Esophagus muscularis mucosa (tissue), 4 donors: ENCODE measurements at places on chromosomes 12 and 14. TPM values are rescaled to one million over a fixed set of nuclear protein-coding genes. Genes with fewer than 3 reads are reported as not detected.
A peak's percentile ranks its signal among the peaks of the same experiment; 100 is the strongest.

DNA sequence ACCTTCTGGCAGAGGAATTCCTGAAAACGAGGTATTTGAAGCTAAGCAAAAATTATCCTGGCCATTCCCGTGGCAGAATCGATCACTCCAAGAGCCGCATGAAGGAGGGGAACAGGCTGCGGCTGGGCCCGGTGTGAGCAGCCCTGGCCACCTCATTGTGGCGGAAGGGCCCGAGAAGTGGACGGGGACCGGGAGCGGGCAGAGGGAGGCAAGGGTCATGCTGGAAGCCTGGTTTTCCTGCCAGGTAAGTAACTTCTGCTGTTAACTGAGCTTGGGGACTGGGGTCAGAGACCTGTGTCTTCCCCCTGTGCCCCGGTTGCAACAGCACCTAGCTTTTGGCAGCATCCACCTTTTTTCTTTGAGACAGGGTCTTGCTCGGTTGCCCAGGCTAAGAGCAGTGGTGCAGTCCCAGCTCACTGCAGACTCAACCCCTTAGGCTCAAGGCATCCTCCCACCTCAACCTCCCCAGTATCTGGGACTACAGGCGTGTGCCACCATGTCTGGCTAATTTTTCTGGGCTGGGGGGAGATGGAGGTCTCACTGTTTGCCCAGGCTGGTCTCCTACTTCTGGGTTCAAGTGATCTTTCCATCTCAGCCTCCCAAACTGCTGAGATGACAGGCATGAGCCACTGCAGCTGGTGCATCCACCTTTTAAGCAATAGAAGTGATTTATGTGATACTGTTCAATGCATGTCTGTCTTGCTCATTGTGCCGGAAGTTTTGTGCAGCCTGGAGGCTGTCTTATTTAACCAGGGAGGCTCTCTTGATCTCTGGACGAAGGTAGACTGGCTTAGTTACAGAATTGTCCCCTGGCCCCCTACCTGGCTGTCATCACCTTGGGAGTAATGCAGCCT is 174.0 kb upstream of the MYL2 start:
- DNase-seq: no peak

SIX1 gene
- total RNA-seq: 0.58 TPM

- no peak for DNase-seq
Observed at GRCh38 chr14:79136071-79137044, 966.2 kb downstream of the NRXN3 start.

MYF6 gene
- 0.29 TPM for total RNA-seq

DNA sequence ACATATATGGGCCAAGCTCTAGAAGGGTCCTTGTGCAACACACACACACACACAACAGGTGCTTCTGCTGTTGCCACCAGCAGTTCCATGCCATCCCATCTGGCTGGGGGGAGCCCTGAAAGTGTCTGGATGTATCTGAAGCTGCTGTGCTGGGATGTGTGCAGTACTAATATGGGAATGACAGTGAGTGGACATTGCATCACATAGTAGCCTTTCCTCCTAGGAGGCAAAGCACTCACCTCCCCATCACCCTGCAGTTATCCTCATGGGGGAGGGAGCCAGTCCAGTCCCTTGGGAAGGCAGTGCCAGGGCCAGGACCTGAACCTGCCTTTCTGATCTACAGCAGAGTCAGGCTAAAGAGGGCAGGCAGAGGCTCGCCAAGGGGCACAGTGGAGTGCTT is 208.9 kb downstream of the CACNA1C start:
- DNase-seq: no peak

GYS2 gene
- total RNA-seq: not detected

GRCh38 chr12:74646831-74647230 is 109.2 kb downstream of the ATXN7L3B start:
- DNase-seq: no peak

GRCh38 chr12:105418821-105419291 is 88.4 kb downstream of the C12orf75 start:
- DNase-seq: no peak

- no peak for DNase-seq
Observed at GRCh38 chr14:104383996-104384775, 195.4 kb upstream of the C14orf180 start.

DNA sequence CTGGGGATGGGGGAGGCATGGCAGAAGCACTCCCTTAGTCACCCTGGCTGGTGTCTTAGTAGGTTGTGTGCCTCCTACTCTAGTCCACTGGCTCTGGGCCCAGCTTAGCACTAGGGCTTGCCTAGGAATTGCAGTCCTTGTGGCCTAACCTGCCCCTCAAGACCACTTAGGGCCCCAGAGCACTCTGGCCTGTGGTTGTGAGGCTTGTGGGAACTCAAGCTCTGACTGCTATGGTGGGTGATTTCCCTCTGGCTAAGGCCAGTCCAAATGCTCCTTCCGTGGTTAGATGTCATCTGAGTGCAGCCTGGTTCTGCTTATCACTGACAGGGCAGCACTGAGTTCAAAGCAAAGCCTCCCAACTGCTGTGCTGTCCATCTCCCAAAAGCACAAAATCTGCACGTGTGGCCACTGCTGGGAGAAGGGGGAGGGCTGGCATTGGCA is 20.2 kb downstream of the FGD4 start:
- DNase-seq: no peak

GRCh38 chr14:88303041-88303440 is 20.0 kb downstream of the KCNK10 start:
- DNase-seq: no peak

DNA sequence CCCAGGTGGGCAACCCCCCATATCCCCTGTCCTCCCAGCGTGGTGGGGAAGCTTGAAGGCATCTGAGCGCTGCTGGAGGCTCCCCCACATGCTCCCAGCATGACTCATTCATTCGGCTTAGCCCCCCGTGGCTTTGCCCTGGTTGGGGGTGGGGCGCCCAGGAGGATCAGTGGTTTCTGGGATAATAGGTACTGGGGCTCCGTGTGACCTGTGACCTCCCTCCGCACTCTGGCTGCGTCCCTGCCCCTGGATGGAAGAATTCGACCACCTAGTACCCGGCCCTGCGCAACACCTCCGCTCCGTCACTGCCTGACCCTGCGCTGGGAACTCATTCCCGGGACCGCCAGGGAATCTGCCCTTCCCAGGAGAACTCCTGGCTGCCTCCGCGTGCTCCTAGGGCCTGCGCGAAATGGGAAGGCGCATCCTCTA is 120.1 kb downstream of the AACS start:
- no peak for DNase-seq

RDH12 gene
- total RNA-seq: not detected

L2HGDH gene
- total RNA-seq: 4.0 TPM

GRCh38 chr12:76685246-76685678 is 78.7 kb upstream of the ZDHHC17 start:
- no peak for DNase-seq

DNA sequence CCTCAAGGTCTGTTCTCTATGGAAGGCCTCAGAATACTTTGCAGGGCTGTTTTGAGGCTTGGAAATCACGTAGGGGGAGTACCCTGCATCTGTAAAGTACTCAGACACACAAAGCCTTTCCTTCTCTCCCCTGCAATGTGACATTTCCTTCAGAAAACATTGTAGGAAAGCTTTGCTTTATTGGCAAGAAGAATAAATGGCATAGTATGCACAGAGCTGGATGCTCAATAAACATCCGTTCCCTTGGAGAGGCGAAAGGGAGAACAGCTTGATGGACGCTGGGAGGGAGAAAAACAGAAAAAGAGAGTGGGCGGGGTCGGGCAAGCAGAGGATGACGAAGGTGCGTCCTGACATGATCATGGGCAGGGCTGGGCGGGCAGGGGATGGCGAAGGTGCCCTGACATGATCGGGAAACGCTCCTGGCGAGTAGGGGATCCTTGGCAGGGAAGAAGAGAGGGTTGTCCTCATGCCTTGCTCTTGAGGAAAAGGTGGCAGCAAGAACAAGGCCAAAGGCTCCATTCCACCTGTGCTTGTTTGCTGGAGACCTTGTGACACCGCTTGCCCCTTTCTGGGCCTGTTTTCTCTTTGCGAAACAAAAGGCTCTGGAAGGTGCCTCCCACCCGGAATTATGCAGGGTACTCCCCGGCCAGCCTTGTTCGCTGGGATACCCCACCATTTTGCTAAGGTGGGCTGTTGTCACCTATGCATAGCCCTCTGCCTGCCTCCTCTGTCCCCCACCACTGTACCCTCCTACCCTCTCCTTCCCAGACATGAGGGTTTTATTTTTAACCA is 21.1 kb downstream of the IRF2BPL start:
- no peak for DNase-seq

GRCh38 chr14:35993684-35993960 is 167.5 kb downstream of the BRMS1L start:
- DNase-seq: peak; percentile 53

DLK1 gene
- total RNA-seq: not detected

- DNase-seq: no peak
Observed at GRCh38 chr12:57215668-57216013, 953 bp upstream of the NXPH4 start.

DCN gene
- total RNA-seq: 2,089 TPM

DNA sequence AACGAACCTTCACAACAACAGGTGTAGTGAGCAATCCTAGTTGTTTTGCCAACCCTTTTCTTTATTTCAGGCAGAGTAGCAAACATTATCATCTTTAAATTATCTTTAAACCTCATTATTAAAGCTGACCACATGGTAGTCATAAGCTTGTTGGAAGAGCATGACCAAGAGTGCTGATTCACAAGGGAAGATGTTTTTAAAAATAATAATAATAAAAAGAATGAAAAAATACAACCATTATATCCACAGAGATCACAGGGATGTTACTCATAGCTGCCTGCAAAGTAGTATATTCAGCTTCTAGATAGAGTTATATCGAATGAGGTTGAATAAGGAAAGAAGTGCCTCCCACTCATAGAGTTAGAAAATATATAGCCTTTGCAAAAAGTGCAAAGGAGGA is 101.0 kb upstream of the FLRT2 start:
- DNase-seq: no peak

SYNE3 gene
- total RNA-seq: 14.5 TPM

GRCh38 chr14:55889124-55889523 is 229.1 kb upstream of the PELI2 start:
- peak; percentile 31 for DNase-seq

DNA sequence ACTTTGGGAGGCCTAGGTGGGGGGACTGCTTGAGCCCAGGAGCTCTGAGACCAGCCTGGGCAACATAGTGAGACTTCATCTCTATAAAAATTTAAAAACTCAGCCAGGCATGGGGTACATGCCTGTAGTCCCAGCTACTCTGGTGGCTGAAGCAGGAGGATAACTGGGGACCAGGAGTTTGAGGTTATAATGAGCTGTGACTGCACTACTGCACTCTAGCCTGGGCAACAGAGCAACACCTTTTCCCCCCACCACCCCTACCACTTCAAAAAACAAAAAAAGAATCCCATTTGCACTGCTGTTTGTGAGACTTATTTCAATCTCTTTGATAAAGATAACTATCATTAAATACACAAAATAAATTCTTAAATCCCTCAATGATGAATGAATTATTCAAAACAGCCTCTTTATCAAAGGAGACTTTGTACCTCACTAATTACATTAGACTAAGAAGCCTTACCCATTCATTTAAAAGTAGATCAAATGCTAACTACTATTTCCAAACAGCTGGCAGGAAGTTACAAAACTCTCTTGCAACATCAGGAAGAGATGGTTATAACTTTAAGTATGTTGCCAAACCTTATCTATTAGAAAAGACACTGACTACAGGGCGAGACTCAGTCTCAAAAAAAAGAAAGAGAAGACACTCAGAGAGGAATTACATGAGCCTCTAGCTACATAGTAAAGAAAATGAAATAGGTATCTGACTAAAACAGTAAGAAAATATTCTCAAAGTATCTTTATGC is 14.7 kb downstream of the BLTP3B start:
- DNase-seq: no peak

RHOF gene
- total RNA-seq: 7.0 TPM

GLS2 gene
- 0.97 TPM for total RNA-seq

GRCh38 chr14:26289891-26290486 is 307.8 kb downstream of the NOVA1 start:
- no peak for DNase-seq

DNA sequence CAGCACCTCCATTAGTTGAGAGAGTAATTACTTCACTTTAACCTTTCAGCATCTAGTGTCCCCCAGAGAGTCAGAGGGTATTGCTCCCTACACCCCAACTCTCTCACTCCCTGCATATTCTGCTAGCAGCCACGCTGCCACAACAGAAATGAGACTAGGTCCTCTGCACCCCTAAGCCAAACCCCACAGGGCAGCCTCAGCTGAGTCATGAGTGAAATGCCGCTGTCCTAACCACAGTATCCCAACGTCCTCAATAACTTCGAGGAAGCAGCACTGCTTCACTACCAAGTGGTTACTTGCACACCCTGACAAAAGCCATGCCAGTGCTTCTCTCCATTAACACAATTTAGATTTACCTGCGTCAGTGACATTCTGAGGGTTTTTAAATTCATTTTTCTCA is 6.9 kb upstream of the LYZ start:
- DNase-seq: no peak

DNA sequence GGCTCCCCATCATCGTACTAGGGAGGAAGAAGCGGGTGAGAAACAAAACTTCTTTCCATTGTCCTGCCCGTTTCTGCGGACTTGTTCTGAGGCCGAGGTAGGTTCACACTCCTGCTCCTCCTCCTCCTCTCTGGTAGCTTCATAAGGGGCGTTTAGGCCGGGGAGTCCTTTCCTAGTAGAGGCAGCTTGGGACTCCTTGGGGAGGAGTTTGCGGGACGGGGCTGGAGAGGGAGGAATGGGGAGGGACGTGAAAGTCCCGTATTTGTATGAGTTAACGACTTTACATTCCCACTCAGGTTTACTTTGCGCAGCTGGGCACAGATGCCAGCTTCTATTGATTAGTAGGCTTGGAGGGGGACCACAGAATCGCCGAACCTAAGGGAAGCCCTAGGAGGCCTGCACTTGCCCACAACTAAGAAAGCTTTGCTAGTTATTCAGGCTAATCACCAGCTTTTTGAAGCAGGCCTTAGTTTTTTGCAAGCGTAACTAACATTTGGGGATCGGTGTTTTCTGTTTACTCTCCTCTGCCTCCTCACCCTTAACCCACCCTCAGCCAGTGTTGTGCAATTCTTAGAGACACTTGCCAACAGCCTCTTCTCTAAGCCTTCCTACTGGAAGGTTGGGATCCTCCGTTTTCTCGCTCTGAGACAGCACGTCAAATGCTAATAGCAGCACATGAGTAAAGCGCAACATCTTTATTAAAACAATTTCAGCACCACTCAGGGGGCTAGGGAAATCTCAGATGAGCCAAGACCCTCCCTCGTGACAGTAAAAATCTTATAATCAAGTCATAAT is 499 bp downstream of the RNASE4 start:
- DNase-seq: no peak

- no peak for DNase-seq
Observed at GRCh38 chr14:50795142-50795541, 35.8 kb downstream of the NIN start.

MYO1H gene
- not detected for total RNA-seq

AMN gene
- 0.32 TPM for total RNA-seq

- DNase-seq: no peak
Observed at GRCh38 chr12:107388263-107388662, 294.9 kb upstream of the CRY1 start.

SERPINA10 gene
- not detected for total RNA-seq

EGLN3 gene
- total RNA-seq: 24.2 TPM

DNA sequence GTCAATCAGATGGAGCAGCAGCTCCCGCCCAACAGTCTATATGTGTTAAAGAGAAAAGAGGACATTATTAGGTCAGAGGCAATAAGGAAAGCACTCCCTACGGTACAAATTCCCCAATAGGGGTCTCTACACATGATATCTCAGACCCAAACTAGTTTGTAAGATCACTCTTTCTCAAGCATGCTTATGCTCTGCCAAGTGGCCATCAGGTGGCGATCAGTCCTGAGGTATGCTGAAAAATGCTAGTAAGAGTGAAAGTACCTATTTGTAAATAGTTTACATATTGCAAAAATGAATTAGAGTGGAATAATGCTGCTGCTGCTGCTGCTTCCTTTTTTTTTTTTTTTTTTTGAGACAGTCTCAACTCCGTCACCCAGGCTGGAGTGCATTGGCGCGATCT is 61.0 kb downstream of the CPM start:
- no peak for DNase-seq
